ENCODE measurements at places on chromosomes 2 and 18.

- DNase-seq = no peak
Observed at GRCh38 chr2:119206201-119206600, 17.4 kb upstream of the STEAP3 start.

- no peak for DNase-seq
Observed at GRCh38 chr2:159442159-159442852, 155.8 kb upstream of the WDSUB1 start.

- no peak for DNase-seq
Observed at GRCh38 chr2:6845903-6846302, 19.8 kb downstream of the CMPK2 start.

DNA sequence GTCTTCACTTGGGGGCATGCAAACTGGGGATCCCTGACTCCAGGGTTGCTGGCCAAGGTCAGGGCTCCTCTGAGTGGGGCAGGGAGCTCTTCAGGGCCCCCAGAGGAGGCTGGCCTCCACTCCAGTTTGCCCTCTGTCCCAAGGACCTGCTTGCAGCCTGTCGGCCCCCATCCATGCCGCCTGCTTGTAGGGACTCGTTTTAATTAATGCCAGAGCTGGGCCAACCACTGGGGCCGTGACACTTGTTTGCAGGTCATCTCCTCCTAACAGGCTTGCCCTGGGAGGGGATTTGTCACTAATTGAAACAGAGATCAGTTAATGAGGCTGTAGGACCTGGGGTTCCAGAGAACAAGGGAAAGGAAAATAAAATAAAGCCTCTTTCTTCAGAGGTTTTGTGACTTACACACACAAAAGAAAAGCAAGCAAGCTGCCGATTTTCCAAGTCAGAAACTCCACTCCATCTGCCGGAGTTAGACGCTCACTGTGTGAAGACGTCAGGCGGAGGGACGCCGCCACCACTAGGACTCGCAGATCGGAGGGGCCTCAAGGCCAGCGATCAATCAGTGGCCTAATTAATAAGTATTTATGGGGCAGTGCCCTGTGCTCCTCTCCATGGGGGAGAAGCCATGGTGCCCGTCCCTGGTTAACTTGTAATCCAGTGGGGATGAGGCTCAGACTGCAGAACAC lies 75.9 kb downstream of the SFXN5 start:
- no peak for DNase-seq

DNA sequence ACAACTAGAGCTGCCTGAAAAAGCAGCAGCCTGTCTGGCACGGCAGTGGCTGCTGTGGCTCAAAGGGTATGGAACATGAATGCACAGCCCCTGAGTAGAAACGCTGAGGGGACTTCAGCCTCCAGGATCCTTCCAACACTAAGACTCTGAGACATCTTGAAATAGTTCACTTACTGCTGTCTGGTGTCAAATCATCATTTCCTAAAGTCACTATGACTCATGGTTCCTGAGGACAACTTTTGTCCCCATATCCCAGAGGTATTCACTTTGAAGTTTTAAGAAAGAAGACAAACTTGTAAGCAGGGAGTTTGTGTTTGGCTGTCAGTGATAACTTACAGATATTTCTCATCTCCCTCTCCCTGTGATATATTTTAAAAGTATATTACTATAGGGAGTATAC lies 33.3 kb upstream of the NEB start:
- DNase-seq = no peak
